ENCODE measurements at places on chromosomes 16 and 17. TPM values are rescaled to one million over a fixed set of nuclear protein-coding genes. Genes with fewer than 3 reads are reported as not detected.

GRCh38 chr17:69144331-69145255 is 2.9 kb upstream of the ABCA6 start:
- no peak for DNase-seq

DNA sequence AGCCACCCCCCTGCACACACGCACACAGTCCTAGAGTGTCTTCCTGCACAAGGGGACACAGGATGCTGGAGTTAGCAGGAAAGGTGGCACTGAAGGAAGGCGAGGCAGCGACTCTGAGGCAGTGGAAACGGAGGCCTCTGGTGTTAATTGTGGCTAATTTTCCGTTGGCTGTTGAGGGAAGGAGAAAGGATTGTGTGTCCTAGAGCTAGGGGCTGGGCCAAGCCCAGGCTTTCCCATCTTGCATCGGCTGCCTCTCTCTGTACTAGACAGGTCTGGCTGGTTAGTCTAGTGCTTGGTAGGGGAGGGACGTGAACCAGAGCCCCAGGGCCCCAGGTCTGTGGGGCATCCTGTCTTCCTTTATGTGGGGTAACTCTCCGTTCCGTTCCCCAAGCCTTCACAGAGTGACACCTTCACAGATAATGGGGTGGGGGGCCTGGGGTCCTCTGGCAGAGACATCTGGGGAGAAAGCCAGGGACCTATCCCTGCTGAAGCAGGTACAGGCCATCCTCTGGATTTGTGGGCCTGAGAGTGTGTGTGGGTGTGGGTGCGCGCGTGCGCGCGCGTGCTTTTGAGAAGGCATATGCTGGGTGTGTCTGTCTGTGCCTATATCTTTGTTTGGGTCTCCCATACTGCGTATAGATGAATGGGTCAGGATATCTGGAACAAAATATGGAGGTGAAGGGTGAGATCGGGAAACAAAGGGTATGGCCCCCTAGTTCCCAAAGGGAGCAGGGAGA is at the start of gene CHD3:
CHD3 (plus strand) TSS at position 606 of the 737 bp plus-strand sequence. CDS start 212 bp downstream, outside the sequence.
- DNase-seq: peak; percentile 51

DNA sequence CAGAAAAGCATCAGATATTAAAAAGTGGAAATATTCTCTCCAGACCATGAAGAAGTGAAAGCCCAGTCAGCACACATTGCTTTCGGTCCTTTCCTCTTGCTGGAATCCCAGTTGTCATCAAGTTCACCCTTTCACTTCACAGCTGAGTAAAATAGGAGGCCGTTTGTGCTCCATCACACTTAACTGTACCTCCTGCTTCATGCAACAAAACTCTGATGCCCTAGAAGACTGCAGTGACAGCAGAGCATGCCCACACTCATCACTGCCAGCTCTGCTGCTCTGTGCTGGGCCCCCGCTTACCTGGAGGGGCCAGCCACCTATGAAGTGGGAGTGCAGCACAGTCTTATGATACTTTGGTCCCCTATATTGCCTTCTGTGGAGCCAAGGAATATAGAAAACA is 62.5 kb downstream of the N4BP1 start:
- DNase-seq: no peak

DNA sequence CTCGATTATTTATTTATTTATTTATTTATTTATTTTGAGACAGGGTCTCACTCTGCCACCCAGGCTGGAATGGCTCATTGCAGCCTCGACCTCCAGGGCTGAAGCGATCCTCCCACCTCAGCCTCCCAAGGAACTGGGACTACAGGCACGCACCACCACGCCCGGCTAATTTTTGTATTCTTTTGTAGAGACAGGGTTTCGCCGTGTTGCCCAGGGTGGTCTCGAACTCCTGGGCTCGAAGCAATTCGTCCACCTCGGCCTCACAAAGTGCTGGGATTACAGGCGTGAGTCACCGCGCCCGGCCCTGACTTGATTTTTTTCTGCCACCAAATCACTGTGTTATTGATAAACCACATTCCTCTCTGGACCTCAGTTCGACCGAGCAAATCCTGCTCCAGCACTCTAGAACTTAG is 758 bp upstream of the RPL23A start:
- no peak for DNase-seq

- DNase-seq: peak; percentile 32
Measured at GRCh38 chr16:46614006-46614405, 7.2 kb downstream of the SHCBP1 start.

- DNase-seq: no peak
Measured at GRCh38 chr17:19418251-19418992, 7.4 kb downstream of the RNF112 start.

DNA sequence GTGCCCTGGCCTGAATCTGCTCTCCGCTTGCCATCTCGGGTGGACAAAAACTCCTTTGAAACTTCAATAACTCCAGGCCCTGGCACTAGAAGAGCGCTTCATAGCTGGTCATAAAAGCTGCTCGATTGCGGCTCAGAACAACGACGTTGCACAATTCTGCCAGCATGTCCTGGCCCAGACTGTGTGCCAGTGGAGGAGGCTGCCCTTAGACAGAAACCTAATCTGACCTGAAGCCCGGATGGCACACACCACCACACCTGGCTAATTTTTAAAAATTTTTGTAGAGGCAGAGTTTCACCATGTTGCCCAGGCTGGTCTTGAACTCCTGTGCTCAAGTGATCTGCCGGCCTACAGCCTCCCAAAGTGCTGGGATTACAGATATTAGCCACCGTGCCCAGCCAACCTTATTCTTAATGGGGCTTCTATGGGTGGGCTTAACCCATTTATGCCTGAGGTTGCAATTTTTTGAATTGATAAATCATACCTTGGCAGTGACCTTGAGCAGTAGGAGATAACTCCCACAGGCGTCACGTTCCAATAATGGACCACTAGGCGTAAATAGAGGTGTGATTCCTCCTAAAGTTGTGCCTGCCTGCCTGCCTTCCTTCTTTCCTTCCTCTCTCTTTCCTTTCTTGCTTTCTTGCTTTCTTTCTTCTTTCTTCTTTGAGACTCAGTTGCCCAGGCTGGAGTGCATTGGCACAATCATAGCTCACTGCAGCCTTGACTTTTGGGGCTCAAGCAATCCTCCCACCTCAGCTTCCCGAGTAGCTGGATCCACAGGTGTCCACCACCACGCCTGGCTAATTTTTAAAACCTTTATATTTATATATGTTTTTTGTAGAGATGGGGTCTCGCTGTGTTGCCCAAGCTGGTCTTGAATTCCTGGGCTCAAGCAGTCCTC is 1.1 kb upstream of the PPL start:
- no peak for DNase-seq

GRCh38 chr17:11622492-11622891 is 24.2 kb downstream of the DNAH9 start:
- no peak for DNase-seq

GRCh38 chr16:9680019-9680655 is 502.1 kb downstream of the GRIN2A start:
- no peak for DNase-seq

GRCh38 chr17:48194097-48194550 is 86.6 kb downstream of the SNX11 start:
- DNase-seq: no peak

- no peak for DNase-seq
Measured at GRCh38 chr16:3952737-3953131, 72.2 kb upstream of the CREBBP start.

GRCh38 chr17:42178817-42179216 is 2.1 kb downstream of the KCNH4 start:
- DNase-seq: no peak

DNA sequence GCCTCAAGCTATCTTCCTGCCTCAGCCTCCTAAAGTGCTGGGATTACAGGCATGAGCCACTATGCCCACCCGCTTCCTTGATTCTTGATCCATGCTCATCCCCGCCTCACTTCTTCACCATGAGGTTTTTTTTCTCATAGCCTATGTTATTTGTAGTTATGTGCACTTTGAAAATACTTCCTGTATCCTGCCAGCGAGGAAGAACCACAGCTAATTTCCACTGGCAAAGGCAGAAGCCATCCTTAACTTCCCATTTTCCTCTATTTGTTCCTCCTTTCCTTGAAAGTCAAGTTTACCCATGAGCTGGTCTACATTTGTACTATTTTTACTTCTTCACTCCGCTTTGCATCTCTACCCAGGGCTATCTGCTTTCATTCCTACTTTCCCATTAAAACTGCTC is 189.7 kb upstream of the ZFHX3 start:
- no peak for DNase-seq

DNA sequence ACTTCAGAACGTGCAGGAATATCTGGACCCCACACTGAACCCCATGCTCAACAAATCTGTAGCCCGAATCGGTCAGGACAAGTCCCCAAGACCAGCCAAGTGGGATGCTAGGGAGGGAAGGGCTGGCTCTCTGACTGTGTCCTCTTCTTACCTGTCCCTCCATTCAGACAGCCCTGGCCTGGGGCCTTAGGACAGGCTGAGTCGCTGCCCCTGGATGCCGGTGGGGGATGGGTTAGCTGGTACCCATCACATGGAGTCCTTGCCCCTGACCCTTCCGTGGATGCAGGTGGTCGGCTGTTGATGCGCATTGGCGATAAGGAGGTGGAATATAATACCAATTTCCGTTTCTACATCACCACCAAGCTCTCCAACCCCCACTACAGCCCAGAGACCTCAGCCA is 16.0 kb upstream of the KDM6B start:
- DNase-seq: no peak

DNA sequence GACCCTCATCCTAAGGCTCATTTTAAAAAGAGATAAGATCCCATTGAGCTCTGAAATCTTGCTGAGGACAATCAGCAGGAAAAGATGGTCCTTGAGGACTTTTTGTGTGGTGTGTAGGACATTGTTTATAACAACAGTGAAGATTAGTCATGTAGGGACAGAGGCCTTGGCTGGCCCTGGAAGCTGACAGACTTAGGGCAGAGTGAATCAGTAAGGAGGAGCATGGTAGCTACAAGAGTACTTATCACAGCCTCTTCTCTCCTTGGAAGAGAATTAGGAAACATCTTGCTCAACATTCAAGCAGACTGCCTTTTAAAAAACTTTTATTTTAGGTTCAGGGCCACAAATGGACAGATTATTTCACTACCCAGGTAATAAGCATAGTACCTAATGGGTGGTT is 665.9 kb upstream of the SALL1 start:
- DNase-seq: no peak

GRCh38 chr16:85377388-85378144 is 235.6 kb upstream of the GSE1 start:
- DNase-seq: no peak

GRCh38 chr16:86225905-86226371 is 284.4 kb upstream of the FOXF1 start:
- no peak for DNase-seq

DNA sequence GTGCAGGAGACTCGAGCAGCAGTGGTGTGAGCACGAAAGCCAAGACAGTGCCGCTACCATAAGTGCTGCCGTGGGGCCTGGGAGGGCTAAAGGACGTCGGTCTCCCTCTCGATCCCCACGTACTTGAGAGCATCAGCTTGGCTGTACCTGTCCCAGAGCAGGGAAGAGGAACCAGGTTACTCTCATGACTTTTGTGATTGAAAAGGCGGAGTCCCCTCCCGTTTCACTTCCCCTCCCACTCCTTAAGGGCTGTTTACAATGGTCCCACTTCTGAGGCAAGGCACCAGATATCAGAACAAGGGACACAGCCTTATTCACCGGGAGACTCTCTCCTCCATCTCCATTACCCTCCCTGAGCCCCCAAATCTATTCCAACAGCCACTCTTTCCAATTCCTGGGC is 20.1 kb downstream of the CNTNAP1 start:
- no peak for DNase-seq

DNA sequence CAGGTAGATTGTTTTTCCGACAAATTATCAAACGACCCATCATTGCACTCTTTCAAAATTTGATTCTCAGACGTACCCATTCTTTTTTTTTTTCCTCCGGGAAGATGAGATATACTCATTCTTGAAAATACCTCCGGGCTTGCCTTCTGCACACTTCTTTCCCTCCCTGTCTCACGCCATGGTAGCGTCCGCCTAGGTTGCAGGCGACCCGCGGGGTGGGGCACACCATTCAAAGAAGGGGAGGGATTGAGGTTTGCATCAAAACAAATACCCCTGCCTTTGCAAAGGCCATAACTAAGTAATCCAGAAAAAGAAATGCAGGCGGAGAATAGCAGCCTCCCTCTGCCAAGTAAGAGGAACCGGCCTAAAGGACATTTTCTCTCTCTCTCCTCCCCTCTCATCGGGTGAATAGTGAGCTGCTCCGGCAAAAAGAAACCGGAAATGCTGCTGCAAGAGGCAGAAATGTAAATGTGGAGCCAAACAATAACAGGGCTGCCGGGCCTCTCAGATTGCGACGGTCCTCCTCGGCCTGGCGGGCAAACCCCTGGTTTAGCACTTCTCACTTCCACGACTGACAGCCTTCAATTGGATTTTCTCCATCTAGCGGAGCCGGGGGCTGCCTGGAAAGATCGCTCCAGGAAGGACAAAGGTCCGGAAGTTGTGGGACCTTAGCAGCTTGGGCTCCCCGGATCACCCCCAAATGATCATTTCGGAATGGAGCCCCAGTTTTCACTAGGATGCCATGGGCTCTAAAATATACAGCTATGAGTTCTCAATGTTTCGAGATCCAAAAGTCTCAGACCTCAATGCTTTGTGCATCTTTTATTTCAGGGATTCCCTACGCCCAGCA is 843 bp downstream of the TP53 start:
- peak; percentile 95 for DNase-seq

Gene TNFRSF13B
- not detected for polyA plus RNA-seq

Gene MYL4
- polyA plus RNA-seq: 10.1 TPM

Gene PIRT
- 0.06 TPM for polyA plus RNA-seq

Gene FBXW10B
- 1.5 TPM for polyA plus RNA-seq

Gene MXRA7
- 110 TPM for polyA plus RNA-seq

Gene MEOX1
- 0.31 TPM for polyA plus RNA-seq

Gene ITGAX
- 1.6 TPM for polyA plus RNA-seq

Data from right lung (tissue), 10 donors.